ENCODE measurements at places on chromosomes 3 and 15. TPM values are rescaled to one million over a fixed set of nuclear protein-coding genes. Genes with fewer than 3 reads are reported as not detected.

DNA sequence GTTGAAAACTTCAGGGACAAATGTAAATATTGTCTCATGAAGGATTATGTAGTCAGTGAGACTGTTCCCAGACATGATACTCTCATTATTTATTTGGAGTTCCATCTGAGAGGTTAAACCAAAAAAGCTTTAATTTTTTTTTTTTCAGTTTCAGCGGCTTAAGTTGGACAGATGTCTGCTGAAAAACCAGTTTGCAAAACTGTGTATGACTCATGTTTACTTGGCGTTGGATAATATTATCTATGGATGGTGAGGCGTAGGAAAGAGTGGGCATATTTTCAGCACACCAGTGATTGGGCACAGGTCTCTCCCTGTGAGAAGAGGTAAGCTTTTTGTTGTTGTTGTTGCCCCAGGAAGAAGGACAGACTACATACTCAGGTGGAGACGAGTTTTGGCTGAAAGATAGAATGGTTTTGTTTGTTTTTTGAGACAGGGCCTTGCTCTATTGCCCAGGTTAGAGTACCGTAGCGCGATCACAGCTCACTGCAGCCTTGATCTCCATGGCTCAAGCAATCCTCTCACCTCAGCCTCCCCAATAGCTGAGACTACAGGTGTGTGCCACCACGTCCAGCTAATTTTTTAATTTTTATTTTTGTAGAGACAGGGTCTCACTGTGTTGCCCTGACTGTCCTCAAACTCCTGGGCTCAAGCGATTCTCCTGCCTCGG lies 16.4 kb upstream of the ANXA2 start:
- no peak for DNase-seq

DNA sequence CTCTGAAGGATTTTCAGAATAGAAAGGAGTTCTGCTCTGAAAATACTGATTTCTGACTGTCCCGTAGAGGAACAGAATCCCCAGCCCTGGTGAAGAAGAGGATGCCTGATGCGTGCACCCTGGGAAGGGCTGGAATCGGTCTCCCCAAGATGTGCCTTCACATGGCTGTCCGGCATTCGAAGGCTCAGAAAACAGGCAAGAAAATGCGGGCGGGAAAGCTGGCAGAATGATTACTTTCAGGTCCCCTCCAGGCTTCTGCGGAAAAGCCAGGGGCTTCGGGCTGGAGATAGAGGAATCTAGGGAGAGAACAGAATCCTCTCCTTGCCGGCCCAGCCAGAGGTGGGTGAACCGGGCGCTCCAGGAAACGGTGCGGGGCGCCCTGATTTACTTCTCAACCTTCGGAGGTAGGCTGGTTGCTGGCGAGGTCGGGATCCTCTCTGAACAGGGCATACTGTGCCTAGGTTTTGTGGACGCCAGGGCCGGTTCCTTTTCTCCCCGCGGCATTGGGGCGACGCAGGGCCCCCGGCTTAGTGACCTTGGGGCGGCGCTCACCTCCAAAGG lies 2.5 kb downstream of the FOXL2NB start:
- DNase-seq = no peak

The POLG gene
- 67.1 TPM for total RNA-seq

DNA sequence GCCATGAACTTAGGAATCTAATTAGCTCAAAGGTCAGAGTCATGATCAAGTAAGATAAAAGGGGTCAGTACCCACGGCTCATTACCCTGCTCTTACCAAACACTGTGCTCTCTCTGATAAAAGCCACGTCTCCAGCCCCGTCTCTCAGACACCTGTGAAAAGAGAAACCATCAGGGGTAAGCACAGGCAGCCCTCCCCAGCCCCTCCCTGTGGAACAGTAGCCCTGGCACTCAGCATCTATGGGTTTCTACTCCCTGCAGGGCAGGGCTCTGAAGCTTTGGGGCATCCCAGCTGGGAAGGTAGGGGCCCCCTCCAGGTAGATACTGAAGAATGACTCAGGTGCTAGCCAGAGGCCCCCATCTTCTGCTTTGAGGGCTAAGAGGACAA lies 10.5 kb downstream of the LTF start:
- peak; percentile 47 for DNase-seq

- DNase-seq = no peak
These were observed 454.1 kb upstream of the BCHE start for GRCh38 chr3:166291186-166291955.

DNA sequence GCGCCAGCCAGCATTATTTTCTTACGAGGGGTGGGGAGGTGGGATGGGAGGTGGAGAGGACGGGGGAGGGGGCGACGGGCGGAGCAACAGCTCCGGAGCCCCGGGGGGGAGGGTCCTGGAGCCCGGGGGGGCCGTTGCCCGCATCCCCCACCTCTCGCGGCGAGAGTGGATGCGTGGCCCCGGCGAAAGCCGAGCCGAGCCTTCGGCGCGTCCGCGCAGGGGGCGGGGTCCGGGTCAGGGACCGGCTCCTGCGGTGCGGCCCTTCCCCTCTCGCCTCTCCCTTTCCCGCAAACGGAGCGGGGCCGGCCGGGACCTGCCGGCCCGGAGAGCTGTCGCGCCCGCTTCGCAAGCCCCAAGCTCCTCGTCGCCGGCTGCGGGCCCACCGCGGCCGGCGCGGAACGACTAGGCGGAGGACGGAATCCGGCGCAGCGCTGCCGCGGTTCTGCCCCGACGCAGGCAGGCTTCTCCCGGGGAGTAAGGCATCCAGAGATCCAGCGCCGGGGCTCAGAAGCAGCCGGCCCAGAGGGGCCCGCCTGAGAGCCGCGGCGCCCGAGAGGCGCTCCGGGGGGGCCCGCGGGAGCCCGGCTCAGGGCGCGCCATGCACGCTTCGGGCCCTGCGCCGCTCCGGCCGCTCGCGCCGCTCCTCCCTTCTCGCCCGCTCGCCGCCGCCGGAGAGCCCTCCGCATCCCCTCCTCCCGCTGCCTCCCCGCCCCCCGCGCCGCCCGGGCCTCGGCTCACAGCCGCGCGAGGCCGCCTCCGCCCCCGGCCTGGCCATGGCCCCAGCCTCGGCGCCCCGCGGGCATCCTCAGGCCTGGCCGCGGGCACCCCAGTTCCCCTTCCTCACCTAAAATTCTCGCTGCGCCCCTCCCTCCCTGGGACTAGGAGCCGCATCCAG lies 459 bp upstream of the ADCY5 start:
- DNase-seq = no peak

DNA sequence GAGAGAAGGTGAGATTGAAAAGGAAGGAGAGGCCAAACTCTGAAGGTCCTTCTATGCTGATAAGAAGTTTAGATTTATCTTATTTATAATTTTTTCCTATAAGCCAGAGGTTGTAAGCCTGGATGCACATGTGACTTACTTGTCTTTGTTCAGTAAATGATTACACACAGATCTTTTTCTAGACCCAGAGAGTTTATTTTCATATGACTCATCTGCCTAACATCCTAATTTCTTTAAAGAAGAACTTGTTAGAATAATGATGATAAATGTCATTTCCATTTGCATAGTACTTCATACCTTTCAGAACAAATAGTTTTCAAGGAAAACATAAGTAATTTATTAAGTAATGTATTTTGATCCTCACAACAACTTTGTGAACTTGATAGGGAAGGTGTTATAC lies 434.8 kb upstream of the DPH6 start:
- DNase-seq = no peak

The C2CD4B gene
- total RNA-seq = 12.1 TPM

All from mesenteric fat pad (tissue), 1 donor.